ENCODE measurements at places on chromosomes 5 and 9.

GRCh38 chr5:119368238-119368630 lies 12.4 kb downstream of the TNFAIP8 start:
- DNase-seq: peak; percentile 48

- peak; percentile 14 for DNase-seq
Measured at GRCh38 chr5:76790632-76791290, 28.1 kb upstream of the F2RL1 start.

DNA sequence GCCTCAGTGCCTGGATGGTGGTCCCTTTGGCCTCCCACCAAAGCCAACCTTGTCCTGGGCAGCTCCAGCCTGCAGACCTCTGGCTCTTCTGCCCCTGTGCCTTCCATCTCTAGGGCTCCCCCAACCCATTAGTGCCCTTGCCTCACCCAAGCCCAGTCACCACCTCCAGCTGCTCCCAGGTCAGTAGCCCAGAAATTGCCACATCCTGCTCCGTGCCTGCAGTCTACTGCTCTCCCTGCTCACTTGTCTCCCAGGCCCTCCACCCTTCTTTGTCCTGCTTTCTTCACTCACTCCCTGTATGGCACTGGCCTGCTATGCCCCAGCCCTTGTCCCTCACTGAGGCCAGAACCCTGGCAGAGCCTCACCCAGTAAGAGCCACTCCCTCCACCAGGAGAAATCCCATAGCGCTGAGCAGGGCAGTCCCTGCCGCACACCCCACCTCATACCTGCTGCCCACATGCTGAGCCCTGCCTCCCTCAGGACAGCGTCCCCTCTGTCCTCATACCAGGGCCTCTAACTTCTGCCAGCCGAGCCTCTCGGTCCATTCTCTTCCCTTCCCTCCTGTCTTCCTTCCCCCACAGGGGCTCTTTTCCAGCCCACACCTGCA lies 44.4 kb downstream of the JADE2 start:
- DNase-seq: no peak

GRCh38 chr9:123326662-123327093 lies 29.3 kb upstream of the CRB2 start:
- no peak for DNase-seq

DNA sequence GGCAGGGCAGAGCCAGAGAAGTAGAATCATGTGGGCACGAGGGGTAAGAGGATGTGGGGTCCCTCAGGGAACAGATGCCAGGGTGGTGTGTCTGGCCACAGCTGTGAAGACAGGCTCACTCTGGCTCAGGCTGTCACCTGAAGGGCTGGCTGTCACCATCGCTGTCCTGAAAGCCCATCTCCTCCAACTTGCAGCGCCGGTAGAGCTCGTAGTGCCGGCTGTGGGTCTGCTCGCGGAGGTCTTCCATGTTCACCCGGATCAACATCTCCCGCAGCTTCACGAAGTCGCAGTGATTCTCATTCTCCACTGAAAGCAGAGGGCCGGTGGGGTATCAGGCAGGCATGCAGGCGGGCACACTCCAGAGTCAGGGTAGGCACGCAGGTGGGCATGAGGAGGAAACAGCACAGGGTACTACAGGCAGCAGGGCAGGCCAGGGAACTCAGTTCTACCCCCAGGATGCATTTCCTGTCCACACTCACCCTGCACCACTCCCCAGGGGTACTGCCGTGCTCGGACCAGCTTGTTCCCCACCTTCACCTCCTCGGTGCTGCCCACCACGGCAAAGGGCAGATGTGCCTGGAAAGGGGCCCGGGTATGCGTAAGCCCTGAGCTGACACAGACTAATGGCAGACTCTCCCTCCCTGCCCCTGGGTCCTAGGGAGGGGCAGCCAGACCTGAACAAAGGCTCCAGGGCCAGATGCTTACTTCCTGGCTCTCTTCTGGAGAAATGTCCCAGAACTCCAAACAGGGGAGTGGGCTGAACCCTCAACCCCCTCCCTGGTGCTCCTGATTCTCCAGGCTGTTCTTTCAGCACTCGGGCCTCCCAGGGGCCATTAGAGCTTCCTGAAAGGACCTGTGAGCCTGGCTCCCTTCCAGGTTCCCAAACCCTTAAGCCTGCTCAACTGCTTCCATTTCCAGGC lies 14.4 kb downstream of the CCNI2 start:
- DNase-seq: no peak
